ENCODE measurements at places on chromosomes 16 and 17.

- DNase-seq, result no peak
These were observed 8.9 kb upstream of the TMEM132E start for GRCh38 chr17:34570506-34570905.

GRCh38 chr17:69760562-69760961 is 314.5 kb upstream of the KCNJ16 start:
- DNase-seq, result no peak

DNA sequence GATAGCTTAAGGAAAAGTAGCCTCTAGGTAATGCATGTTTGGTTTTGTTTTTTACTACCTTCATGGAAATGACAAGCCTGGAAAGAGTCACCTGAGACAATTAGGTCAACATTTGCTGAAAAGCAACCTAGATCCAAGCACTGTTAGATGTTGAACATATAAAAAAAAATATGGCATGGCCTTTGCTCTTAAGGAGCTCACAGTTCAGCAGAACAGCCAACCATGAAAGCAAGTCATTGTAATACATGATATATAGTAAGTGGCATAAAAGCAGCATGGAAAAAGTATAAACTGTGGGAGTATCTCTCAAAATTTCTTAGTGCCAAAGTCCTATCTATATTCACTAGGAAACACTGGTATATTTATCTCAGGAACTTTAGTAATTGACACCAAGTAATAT is 31.6 kb downstream of the CFDP1 start:
- DNase-seq, result no peak

DNA sequence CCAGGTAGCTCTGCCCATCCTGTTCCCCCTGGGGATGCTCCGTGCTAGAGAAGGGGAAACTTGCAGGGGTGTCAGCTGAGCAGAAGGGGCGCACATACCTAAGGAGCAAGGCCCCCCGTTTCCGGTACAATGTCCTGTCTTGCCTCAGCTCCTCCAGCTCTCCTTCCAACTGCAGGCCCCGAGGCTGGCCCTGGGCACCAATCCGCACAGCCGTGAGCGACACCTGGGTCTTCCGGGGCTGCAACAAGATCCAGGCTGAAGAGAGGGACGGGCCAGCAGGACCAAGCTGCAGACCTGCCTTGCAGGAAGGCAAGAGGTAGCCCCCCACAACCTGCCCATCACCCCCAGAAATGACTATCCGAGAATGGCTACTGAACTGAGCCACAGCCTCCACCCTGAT is 102.6 kb downstream of the RMI2 start:
- DNase-seq, result no peak

DNA sequence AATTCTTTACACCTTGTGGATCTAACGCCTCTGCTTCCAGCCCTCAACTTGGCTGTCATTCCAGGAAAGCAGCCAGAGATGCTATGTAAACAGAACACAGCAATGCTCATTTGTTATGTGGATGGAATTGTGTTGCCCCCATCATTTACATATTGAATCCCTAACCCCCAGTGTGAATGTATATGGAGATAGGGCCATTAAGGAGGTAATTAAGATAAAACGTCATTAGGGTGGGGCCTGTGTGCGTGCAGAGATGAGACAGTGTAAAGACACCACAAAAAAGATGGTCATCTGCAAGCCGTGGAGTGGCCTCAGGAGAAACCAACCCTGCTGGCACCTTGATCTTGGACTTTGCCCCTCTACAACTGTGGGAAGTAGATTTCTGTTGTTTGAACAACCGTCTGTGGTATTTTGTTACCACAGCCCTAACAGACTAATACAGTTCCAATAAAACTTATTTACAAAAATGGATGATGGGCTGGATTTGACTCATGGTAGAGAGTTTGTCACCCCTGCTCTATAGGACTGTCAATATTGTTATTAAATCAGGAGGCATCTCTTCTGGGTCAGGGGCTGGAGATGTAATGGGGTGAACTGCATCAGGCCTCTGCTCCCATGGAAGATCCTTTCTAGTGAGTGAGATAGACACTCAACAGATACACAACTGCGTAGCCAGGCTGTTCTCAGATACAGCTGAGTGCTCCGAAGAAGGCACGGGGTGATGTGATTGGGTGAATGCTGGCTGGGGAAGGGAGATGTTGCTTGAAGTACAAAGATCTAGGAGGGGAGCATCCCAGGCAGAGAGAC is 339.0 kb downstream of the SNX29 start:
- no peak for DNase-seq

DNA sequence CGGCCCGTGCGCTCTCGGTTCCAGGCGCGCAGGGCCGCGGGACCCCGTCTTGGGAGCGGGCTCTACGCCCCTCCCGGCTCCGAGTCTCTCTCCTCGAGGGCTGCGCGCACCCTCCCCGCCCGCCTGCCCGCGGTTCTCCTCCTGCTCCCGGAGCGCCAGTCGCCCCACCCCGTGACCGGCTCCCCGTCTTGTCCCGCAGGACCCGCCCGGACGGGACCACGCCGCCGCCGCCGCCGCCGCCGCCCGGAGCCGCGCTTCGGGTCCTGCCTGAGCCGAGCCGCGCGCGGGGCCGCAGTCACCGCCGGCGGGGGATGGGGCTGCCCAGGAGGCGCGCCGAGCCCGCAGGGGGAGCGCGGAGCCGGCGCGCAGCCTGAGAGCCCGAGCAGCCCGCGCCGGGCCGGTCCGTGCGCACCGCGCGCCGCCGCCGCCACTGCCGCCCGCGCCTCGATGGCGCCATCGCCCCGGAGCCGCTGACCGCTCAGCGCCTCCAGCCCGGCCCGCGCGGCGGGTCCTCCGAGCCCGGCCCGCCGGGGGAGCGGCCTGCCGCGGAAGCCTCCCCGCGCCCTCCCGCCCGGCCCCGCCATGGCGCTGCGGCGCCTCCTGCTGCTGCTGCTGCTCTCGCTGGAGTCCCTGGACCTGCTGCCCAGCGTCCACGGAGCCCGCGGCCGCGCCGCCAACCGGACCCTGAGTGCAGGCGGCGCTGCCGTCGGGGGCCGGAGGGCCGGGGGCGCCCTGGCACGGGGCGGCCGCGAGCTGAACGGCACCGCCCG is at the start of gene SHISA6:
TSS of gene SHISA6 (plus strand) at position 373 of the 770 bp plus-strand sequence.
- no peak for DNase-seq

- no peak for DNase-seq
These were observed 86.3 kb downstream of the VPS53 start for GRCh38 chr17:628089-628941.

DNA sequence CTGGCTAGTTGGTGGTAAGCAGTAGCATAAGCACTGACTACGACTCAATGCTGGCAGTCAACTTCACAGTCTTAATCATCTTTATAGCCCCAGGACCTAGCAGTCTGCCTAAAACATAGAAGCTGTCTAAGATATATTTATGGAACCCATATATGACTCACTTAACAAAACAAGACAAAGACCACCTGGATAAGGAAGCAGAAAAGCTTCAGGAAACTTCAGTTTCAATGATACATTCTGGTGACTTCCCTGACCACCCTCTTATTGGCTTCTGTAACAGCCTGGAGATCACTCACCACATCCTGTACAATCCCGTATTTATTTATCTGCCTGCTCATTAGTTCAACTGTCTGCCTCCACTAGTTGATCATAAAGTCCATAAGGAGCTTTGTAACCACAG is 95.5 kb downstream of the PMP22 start:
- DNase-seq, result no peak

GRCh38 chr16:64543441-64543840 is 578.4 kb downstream of the CDH11 start:
- DNase-seq, result no peak

DNA sequence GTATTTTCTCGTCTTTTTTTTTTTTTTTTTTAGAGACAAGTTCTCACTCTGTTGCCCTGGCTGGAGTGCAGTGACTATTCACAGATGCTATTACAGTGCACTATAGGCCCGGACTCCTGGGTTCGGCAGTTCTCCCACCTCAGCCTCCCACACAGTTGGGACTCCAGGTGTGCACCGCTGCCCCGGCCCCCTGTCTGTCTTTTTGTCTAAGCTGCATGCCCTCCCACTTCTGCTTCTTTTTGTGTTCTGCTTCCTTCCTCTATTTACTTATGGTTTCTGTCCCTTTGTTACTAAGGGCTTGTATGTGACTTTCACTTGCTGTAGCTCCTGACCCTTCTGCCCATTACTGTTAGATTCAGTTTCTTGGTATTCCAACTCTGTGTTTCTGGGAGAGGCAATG is 20.5 kb downstream of the SLC7A6 start:
- DNase-seq, result no peak

GRCh38 chr17:51147650-51148049 is 5.7 kb upstream of the NME1 start:
- no peak for DNase-seq

GRCh38 chr16:6008670-6009069 is 911.1 kb upstream of the EEF2KMT start:
- no peak for DNase-seq

- DNase-seq, result no peak
These were observed 31.3 kb downstream of the TVP23A start for GRCh38 chr16:10787304-10787703.

DNA sequence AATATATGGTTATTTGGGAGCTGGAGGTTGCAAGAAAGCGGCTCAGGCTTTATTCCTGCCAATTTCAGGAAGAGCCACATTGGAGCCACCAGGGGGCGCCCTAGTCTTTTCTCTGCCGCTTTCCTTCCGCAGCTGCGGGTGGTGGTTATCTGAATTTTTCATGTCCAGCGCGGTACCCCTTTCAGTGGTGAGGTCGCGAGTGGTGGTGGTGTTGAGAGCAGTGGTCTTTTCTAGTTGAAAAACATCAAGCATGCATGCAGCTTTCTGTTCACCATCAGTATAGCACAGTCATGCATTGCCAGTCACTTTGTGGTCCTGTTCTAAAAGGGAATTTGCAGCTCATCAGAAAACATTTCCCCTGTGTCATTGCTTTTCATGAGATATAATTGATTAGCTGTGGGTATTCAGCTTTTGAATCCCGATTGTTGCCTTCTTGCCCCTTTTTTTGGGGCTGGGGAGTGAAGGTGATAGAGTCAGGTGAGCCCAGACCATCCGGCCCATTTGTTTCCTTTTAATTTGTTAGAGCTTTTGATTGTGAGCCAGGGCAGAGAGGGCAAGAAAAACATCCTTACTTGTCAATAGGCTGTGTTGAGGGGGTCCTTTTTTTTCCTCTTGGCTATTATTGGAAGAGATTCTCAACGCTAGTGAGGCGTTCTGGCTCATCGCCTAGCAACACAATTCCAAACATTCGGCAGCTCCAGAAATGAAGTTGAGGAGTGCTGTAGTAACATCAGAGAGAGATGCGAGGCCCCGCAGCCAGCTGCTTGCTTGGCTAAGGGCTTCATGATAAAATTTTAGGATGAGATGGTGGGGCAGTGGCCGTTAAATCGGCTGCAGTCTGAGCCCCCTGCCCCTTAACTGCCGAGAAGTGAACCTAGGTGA is 119.0 kb downstream of the SNX29 start:
- DNase-seq, result peak; percentile 63

- no peak for DNase-seq
These were observed 8.5 kb downstream of the KCTD5 start for GRCh38 chr16:2690852-2691251.

DNA sequence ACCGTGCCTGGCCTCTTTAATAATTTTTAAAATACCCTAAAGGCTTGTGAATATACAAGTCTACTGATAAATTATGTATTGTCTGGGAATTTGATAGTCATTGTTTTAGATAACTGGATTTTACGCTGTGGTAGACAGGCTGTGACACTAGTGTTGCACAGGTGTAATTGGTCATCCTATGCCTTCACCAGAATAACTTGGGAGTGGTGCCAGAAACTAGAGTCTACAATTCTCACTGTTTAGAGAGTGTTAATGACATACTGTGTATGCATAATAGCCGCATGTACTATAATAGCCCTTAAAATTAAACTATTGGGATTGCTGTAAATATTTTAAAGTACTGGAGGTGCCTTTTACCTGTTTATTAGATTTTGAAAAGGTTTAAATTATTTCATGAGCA is 11.4 kb downstream of the CNEP1R1 start:
- no peak for DNase-seq

GRCh38 chr17:28908640-28909167 is 5.8 kb upstream of the DHRS13 start:
- no peak for DNase-seq

DNA sequence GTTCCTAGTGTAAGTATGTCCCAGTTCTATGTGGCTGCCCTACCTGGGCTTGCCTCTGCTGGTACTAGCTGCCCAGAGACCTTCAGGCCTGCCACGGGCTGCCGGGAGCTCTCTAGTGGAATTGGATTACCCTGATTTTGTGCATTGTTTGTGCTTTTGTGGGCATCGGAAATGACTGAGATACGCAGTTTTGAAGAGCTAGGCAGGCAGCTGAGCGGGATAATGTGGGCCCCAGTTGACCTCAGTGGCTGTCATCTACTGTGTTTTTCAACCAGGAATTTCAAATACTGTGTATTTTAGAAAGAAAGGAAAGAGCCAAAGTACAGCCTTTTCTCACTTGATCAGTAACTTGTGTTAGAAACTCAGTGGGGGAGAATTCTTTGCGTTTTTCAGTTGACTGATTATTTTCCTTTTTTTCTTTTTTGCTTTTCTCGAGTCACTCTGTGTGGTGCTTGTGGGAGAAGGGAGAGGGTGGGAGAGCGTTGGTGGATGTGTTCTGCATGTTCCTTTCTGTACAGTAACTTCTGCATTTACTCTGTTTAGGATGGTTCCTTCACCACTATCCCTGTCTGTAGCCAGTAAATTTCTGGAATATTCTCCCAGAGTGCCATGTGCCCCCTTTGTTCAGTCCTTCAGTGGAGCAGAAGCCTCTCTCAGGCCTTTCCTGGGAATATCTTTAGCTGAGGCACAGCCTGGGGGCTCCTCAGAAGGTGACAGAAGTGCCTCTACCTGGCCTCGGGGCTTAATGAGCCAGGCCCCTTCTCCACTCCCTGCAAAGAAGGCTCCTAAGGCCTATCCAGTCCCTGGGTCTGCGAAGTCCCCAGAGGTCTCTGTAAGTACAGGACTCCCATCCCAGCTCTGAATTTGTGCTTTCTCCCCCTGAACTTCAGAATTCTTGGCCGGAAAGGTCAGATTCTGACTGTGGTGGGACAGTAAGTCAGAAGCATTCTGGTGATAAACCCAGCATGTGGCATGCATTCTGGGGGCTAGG is 15.0 kb upstream of the SLC12A3 start:
- DNase-seq, result no peak

DNA sequence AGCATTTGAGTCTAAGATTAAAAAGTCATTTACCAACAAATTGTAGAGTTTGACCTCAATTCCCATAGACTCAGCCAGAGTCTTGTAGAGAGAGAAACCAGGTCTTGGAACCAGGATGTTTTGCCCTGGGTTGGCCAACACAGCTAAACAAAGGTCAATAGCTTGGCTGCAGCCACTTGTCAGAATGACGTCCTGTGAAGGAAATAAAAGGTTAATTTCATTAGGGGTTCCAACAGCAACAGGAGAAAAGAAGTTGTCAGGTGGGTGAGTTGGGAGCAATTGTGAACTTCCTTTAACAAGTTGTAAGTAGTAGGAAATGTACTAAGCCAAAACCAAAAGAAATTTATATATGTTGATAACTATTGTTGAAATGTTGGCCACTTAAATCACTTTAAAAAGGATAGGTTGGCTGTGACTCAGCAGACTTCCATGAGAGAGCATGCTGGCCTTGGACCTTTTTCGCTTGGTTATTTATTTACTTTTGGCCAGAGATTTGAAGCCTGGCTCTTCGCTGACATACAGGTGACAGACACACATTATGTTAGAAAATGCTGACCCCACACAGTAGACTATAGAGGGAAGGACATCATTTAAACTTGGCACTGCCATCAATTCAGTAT is 4.3 kb downstream of the TAT start:
- DNase-seq, result no peak

GRCh38 chr17:50244771-50245170 is 29.5 kb upstream of the TMEM92 start:
- DNase-seq, result no peak
